Sigmoid colon (tissue), 7 donors: ENCODE measurements at places on chromosomes 5 and 9. TPM values are rescaled to one million over a fixed set of nuclear protein-coding genes. Genes with fewer than 3 reads are reported as not detected.

Gene GPRIN1
- 1.6 TPM for total RNA-seq

Gene C5orf22
- 12.6 TPM for total RNA-seq

Gene CDKN2A
- 1.4 TPM for total RNA-seq

Gene SLC6A19
- total RNA-seq = not detected

Gene OBP2B
- total RNA-seq = not detected

Gene OR2Y1
- total RNA-seq = not detected

Gene UGT3A1
- not detected for total RNA-seq

Gene IL13
- total RNA-seq = not detected

Gene ANKRD34B
- not detected for total RNA-seq

Gene FRMPD1
- total RNA-seq = 0.28 TPM

Gene IL7R
- total RNA-seq = 3.1 TPM

Gene CCDC112
- total RNA-seq = 4.6 TPM

Gene TMEFF1
- not detected for total RNA-seq

Gene PCDHA13
- total RNA-seq = 0.36 TPM

Gene ZDHHC11
- total RNA-seq = 1.8 TPM

Gene PCDHAC2
- total RNA-seq = 3.0 TPM

Gene SOHLH1
- total RNA-seq = not detected

Gene ANKRD33B
- 2.7 TPM for total RNA-seq

Gene ADAMTSL2
- total RNA-seq = 4.2 TPM

Gene NRG2
- total RNA-seq = 11.9 TPM

Gene FST
- total RNA-seq = 8.8 TPM

Gene PLPPR1
- total RNA-seq = 0.16 TPM

Gene ANKRD31
- under 0.01 TPM for total RNA-seq

Gene GPR150
- not detected for total RNA-seq

Gene PCDHGA1
- 0.71 TPM for total RNA-seq

Gene ADGRV1
- total RNA-seq = 0.54 TPM

Gene HARS1
- total RNA-seq = 46.0 TPM

Gene SH3RF2
- 0.28 TPM for total RNA-seq

Gene EDIL3
- total RNA-seq = 37.1 TPM

Gene IFNK
- total RNA-seq = not detected

Gene GABRA1
- total RNA-seq = not detected

Gene GNA14
- 29.2 TPM for total RNA-seq

Gene LRRC19
- 0.83 TPM for total RNA-seq

Gene RIC1
- 44.3 TPM for total RNA-seq

Gene NIM1K
- 0.28 TPM for total RNA-seq

Gene PCDHB10
- total RNA-seq = 3.9 TPM

Gene TRAF1
- total RNA-seq = 5.3 TPM

Gene PCDHA9
- 0.68 TPM for total RNA-seq

Gene AQP7
- total RNA-seq = 8.6 TPM

Gene MAP1B
- 98.6 TPM for total RNA-seq

Gene SEC24A
- total RNA-seq = 14.8 TPM

Gene RMRP
- 4,377 TPM for total RNA-seq

Gene DOCK8
- 7.2 TPM for total RNA-seq

Gene ARL10
- total RNA-seq = 14.1 TPM

Gene CTNND2
- total RNA-seq = 1.9 TPM
